Stimulated activated CD8-positive, alpha-beta memory T cell treated with anti-CD3 and anti-CD28 coated beads, Interleukin-7, amount 100 ng/mL, for 1 hour (primary cell): ENCODE measurements at places on chromosomes 4 and X.

GRCh38 chr4:100935090-100935489 is 412.2 kb downstream of the PPP3CA start:
- DNase-seq: no peak

GRCh38 chr4:61175495-61175894 is 24.6 kb upstream of the ADGRL3 start:
- no peak for DNase-seq

DNA sequence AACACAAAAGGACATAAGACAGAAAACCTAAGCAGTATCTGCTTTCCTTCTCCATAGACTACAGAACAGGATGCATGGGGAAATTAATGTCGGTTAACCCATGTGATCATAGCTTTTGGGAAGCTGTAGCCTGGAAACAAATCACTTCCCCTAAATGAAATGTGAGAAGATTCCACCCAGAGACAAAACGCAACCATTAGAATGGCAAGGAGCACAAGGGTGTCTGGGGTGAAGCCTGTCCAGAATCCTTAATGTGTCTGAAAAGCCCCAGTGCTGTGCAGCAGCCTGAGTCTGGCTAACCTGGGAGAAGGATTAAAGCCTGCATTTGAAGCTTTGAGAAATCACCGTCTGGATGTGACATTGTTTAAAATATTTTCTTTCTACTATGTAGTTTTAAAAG is 213.3 kb downstream of the ANKRD50 start:
- no peak for DNase-seq

DNA sequence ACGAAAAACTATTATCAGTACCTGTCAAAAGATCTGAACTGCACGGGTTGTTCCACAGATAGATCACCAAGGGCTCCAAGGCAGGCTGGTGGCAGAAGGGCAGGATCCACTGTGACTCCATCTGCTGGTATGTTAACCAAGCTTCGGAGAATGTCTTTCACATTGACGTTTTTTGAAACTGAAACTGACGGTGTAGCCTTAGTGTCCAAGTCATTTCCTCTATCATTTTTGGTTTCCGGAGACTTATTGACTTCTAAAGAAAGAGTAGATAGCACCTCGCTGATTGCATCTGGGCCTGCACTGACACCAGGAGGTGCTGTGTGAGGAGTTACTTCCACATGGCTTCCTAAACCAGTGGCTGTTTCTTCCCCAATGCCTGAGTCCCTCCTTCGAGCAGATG is 186.9 kb downstream of the LRBA start:
- DNase-seq: peak; percentile 5

DNA sequence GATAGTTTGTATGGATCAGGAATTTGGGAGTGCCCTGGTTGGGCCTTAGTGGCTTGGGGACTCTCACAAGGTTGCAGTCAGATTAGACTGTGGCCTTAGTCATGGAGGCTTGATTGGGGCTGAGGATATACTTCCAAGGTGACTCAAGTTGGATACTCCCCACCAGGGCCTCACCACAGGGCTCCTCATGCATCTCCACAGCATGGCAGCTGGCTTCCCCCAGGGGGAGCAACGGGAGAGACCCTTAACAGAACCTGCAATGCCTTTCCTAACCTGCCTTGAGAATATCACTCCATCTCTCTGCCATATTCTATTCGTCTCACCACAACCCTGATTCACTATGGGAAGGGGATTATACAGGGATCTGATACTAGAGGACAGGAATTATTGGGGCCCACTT is 161.9 kb downstream of the RELL1 start:
- DNase-seq: no peak

DNA sequence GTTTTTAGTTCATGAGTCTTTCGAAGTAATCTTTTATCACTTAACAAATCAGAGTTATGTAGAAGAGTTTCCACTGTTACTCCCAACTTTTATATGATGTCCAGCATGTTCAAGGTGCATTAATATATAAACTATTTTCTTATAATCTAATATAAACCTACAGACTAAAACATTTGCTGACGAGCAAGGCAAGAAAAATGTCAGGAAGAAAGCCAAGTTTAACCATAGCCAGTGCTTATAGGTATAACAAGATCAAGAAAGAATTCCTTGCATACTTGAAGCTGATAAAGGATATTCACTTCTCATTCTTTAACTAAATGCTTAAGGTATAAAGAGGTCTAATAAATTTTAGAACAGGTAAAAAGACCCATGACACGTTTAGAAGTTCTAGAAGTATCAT is 167.7 kb downstream of the NPNT start:
- no peak for DNase-seq

DNA sequence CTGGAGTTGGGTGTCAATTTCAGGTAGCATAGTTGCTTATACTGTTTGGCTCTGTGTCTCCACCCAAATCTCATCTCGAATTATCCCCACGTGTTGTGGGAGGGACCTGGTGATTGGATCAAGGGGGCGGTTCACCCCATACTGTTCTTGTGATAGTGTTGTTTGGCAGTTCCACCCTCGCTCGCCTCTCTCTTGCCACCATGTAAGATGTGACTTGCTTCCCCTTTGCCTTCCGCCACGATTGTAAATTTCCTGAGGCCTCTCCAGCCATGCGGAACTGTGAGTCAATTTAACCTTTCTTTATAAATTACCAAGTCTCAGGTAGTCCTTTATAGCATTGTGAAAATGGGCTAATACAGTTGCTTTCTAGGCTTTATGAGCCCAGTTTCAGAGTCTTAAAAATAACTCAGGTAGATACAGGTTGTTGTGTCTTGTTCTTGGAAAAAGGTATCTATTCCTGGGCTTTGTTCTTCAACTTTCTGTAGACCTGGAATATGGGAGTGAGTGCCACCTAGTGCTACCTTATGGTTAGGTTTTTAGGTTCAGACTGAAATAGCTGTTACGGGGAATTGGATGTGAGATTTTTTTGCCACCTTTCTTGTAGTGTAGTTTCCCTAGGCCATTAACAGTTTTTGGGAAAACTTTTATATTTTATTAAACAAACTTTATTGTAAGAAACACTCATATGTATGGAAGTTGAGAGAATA is 15.6 kb downstream of the PGK1 start:
- no peak for DNase-seq
